Stimulated activated CD8-positive, alpha-beta memory T cell treated with anti-CD3 and anti-CD28 coated beads, Interleukin-4, amount 100 ng/mL, for 4 hours (primary cell): ENCODE measurements at places on chromosomes 16 and 17.

DNA sequence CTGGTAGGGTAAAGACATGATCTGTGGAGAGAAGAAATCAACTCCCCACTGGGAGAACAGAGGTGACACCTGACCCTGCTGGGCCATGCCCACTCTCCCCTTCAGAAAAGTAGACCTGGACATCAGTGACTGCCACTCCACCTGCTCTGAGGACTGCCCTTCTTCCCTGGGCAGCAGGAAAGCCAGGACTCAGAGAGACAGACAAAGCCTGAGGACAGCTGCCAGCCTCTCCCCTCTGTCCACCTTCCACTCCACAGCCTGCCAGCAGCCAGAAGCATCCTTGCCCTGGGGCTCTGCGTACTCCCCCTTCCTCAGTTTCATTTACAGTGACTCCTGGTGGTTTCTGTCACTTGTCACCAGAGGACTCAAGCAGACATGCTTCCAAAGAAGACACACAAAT, 24.5 kb downstream of the ZDHHC7 start:
- DNase-seq, result no peak

DNA sequence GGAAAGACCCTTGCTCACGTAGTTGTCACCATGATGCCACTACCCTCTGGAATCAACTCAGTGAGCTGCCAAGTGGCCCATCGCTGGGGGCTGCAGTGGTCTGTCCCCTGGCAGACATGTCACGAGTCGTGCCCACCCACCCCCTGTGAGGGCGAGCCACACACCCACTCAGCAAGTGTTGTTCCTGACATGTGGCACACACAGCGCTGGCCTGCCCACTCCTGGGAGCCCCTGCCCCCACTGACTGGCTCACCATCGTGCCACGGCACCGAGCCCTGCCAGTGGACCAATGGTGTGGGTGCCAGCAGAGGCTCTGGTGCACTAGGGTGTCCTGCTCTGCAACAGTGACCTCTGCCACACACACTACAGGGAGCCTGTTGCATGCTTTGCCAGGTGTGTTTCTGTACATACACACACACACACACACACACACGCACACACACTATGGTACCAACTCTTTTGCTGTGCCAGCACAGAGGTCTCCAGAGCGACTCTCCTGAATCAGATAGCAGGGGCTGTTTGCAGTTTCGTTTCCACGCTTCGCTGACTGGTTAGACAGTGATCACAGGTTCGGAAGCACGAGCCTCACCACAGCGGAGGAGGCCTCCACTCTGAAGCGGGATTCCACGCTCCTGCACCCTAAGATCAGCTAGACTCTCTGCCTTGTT, 7.7 kb downstream of the RTN4RL1 start:
- no peak for DNase-seq

- DNase-seq, result no peak
Measured at GRCh38 chr16:73213732-73214455, 166.0 kb upstream of the ZFHX3 start.

GRCh38 chr17:1612400-1612799, 16.2 kb downstream of the SLC43A2 start:
- DNase-seq, result no peak

DNA sequence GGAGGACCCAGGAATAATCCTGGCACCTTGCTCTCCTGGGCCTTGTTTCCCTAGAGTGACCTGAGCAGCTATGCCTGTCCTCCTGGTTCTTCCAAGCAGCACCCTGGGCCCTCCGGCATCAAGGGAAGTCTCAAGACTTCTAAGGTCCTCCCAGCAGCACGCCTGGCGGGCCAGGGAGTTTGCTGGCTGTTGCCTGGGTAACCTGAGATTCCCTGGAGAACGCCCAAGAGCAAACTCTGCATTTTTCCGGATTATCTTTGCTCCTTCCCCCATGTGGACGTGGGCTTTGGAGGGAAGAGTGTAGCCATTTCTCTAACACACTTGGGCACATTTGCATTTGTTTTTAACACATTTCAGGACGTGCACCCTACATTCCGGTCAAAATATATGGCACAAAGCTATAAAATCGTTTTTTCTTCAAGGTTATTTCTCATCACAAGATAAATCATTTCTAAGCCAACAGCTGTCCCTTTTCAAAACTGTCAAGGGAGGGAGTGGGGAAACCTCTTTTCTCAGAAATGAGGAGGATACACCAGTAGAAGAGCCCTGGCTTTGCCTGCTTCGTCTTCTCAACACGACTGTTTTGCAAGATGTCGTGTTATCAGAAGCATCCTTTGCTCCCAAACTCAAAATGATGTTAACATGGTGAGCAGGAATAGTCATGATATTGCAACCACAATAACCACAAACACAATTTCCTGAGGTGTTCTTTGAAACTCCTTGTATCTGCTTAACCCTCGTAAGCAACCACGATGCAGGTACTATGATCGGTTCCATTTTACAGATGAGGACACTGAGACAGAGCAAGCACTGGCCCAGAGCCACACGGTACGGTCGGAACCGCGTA, 116.5 kb downstream of the ADCY9 start:
- DNase-seq, result no peak

- DNase-seq, result no peak
Measured at GRCh38 chr17:80296221-80296620, 35.6 kb downstream of the RNF213 start.

DNA sequence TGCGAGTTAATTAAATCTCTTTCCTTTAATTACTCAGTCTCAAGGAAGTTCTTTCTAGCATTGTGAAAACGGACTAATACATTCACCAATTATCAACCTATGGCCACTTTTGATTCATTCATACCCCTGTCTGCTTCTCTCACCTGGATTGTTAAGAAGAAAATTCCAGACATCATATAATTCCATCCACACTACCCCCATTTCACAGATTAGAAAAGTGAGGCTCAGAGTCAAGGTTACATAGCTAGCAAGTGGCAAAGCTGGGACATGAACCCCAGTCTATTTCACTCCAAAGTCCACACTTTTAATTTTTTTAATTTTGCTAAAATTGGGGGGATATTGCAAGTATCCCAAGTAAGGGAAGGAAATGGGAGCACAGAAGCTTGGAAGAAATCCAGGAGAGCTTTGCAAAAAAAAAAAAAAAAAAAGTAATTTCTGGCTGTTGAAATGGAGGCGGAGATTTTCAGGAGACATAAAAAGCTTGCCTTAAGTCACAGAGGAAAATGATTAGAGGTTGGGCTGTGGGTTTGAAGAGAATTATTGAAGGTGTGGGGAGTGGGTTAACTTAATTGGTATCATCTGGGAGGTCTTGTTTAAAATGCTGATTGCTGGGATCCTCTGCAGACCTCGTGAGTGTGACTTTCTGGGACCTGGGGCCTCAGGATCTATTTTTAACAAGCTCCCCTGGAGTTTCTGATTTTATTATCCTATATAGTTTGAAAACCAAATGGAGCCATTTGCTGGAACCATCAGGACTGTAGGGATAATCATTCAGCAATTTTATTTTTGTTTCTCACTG, 42.3 kb upstream of the ZKSCAN2 start:
- no peak for DNase-seq

GRCh38 chr16:27218756-27219155, 15.4 kb downstream of the KDM8 start:
- no peak for DNase-seq

DNA sequence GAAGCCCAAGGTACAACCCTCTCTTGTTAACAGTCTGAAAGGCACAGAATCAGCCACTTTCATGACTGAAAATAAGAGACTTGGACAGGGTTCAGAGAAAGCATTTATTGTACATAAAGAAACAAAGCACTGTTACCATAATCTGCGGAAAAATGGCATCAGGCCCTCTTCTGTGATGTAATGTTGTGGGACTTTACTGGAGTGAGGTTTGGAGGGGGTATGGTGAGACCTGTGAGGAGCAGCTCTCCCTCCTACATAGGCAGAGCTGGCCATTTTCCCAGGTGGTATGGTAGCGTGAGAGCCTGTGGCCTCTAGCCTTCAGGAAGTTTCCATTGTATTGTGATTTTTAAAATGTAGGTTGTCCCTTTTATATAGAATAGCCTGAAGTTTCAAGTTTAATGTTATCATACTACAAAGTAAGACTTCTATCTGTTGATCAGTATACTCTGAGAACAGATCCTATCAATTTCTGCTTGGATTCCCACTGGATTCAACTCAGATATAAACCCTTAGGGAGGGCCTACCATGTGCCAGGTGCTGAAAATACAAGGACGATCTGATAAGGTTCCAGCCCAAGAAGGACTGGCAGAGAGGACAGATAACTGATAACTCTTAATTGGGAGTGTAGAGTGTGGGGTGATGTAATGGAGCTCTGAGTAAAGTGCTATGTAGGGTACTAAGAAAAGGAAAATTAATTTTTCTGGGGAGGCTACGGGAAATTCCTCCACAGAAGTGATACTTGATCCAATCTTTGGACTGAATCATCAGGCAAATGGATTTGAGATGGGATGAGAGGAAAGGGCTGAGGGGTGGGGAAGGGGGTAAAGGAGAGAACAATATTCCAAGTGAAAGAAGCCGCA, 4.1 kb upstream of the YPEL2 start:
- DNase-seq, result no peak
